CD8-positive, alpha-beta memory T cell (primary cell): ENCODE measurements at places on chromosomes 5 and 9. TPM values are rescaled to one million over a fixed set of nuclear protein-coding genes. Genes with fewer than 3 reads are reported as not detected.

GRCh38 chr5:108259306-108259705, 122.6 kb downstream of the FBXL17 start:
- H3K27me3 ChIP-seq: no peaks in the 10 kb centered on the region
- H3K4me1 ChIP-seq: no peaks in the 10 kb centered on the region
- no peaks in the 10 kb centered on the region for H3K36me3 ChIP-seq

DNA sequence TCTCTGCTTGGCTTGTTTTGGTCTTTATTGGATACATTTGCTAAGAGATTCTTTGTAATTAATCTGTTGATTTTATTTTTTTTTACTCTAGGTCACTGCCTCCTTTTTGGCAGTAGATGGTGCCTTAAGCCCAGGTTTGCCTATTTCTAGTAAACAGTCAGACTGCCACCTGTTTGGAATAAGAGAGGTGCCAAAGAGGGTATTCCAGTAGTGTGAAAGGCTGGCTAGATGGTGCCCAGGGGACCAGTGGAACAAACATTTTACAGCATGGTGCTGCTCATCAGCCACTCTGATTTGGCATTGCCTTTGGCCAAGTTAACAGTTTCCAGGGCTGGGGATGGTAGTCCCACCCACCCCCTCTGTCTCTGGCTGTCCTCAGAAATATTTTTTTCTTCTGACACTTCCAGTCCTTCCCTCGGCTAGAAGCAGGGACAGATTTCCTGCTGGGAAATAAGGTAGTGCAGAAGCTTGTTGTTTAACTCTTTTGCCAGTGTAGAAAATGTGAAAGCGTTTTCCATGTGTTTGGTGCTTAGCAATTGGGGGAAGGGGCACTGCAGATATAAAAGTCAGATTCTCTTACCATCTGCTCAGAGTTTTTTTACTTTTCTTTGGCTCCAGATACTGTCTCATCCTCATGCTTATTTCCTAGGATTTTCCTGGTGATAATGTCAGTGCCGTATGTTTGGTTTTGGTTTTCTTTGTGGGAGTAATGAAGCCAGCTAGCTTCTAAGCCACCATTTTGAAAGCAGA, 36.6 kb upstream of the FBXL7 start:
- H3K36me3 ChIP-seq: no peaks in the 10 kb centered on the region
- DNase-seq: no peak
- no peaks in the 10 kb centered on the region for H3K27me3 ChIP-seq
- H3K4me1 ChIP-seq: no peaks in the 10 kb centered on the region
- no peak overlapping the region for H3K27ac ChIP-seq

HOMER1 gene
- 11.1 TPM for total RNA-seq

ST8SIA4 gene
- total RNA-seq: 53.5 TPM

DNA sequence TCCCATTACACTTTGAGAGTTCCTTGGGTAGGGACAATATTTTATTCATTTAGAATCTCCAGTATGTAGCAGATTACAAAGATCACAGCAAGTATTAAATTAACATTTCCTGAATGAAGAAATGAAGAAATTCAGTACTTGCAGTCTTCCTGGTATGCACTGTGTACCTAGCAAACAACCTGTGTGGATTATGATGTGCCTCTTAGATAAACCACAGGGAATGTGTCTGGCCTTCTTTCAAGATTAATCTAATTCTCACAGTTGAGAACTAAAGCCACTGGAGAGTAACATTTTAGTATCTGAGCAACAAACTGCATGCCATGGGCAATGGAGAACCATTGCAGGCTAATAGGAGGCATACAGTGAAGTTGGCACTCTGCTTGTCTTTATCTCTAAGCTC, 199.4 kb downstream of the AP3B1 start:
- no peak overlapping the region for H3K4me3 ChIP-seq
- H3K27ac ChIP-seq: no peak overlapping the region
- H3K36me3 ChIP-seq: no peaks in the 10 kb centered on the region
- no peak for DNase-seq

GRCh38 chr5:88664645-88665044, 218.3 kb downstream of the MEF2C start:
- peaks cover 55% of the 10 kb centered on the region for H3K27me3 ChIP-seq
- no peaks in the 10 kb centered on the region for H3K36me3 ChIP-seq
- H3K4me3 ChIP-seq: no peak overlapping the region
- DNase-seq: no peak
- H3K4me1 ChIP-seq: peaks cover 16% of the 10 kb centered on the region

RGS7BP gene
- total RNA-seq: not detected

GRCh38 chr5:113099822-113100221, 123.2 kb downstream of the DCP2 start:
- no peak overlapping the region for H3K4me3 ChIP-seq
- DNase-seq: no peak
- no peak overlapping the region for H3K27ac ChIP-seq
- H3K4me1 ChIP-seq: no peaks in the 10 kb centered on the region
- H3K36me3 ChIP-seq: no peaks in the 10 kb centered on the region
- no peaks in the 10 kb centered on the region for H3K27me3 ChIP-seq

DNA sequence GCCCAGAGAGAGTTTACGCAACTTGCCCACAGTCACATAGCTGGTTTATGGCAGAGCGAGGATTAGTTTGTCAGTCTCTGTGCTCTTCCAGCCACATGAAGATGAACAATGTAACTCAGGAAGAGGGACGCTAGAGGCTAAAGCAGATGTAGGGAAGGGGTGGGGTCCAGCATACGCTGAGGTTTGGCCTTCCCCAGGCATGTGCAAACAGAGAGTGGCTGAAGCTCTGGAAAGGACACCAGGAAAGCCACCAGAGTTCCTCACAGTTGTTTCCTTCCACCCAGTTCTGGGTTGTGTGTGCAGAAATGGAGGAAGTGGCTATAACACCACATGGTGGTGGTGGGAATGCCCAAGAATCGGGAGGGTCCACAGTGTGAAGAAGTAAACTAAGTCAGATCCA, 60.0 kb downstream of the SNX18 start:
- H3K27me3 ChIP-seq: no peaks in the 10 kb centered on the region
- no peak overlapping the region for H3K27ac ChIP-seq
- no peak for DNase-seq

DNA sequence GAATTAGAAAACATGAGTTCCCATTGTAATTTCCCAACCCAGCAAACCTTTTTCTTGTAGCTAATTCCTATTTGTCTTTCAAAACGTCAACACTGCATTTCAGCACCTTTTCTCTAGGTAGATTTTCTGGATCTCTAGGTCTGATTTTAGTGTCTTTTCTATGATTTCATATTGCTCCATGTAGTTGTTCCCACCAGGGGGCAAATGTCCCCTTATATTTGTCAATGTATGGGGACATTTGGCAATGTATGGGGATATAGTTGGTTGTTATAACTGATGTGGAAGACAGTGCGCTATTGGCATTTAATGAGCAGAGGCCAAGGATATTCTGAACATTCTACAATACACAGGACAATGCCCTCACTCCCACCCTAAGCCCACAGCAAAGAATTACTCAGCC, 273.9 kb upstream of the ADRA1B start:
- H3K27ac ChIP-seq: no peak overlapping the region
- no peak overlapping the region for H3K4me3 ChIP-seq
- no peak for DNase-seq
- no peaks in the 10 kb centered on the region for H3K4me1 ChIP-seq
- H3K36me3 ChIP-seq: no peaks in the 10 kb centered on the region
